ENCODE measurements at places on chromosomes 16 and 17.
A peak's percentile ranks its signal among the peaks of the same experiment; 100 is the strongest.

DNA sequence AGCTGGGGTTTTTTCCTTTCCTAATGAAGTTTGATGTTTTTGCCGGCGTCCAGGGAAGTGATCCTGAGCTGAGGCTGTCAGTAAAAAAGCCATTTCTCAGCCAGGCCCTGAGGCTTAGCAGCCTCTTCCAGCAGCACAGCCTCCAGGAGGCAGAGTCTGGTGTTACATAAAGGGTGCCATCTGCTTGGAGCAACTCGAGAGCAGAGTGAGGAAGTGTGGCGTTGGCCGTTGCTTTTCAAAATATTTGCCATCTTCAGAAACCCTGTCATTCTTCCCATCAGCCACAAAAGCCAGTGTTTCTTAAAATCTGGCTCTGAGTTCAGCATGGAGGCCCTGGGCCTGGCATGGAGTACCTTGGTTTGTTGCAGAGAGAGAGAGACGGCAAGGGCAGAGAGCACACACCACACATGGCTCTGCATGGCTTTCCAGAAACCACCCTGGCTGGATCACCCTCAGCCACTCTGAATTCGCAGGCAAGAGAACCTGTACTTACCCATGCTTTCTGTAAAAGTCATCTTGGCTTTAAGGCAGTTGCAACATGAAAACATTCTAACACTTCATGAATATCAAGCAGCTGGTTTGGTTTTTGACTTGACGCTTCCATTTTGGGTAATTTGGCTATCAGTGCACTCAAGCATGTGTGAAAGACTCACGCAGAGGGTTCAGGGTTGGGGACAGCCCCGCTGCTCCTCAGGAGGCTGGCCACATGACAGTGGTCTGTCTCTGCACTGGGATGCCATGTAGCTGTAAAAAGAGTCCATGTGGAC, 21.0 kb downstream of the PMM2 start:
- DNase-seq, result no peak

DNA sequence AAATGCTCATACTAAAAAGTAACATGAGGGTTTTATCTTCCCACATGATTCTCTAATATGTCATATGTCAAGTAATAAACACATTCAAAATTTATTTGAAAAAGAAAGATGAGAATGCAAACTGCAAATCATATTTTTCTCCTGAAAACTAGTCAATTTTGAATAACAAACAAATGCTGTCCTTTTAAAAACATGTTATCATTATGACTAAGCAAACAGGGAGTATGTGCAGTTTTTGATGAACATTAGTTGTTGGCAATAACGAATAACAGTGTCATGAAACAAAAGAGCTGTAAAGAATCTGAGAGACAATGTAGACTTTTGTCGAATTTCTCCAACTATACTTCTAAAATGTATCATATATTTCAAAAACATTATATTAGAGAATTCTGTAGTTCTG, 34.8 kb downstream of the RPGRIP1L start:
- DNase-seq, result no peak

- DNase-seq, result no peak
These were observed 42.3 kb upstream of the ZNF750 start for GRCh38 chr17:82881900-82882714.

DNA sequence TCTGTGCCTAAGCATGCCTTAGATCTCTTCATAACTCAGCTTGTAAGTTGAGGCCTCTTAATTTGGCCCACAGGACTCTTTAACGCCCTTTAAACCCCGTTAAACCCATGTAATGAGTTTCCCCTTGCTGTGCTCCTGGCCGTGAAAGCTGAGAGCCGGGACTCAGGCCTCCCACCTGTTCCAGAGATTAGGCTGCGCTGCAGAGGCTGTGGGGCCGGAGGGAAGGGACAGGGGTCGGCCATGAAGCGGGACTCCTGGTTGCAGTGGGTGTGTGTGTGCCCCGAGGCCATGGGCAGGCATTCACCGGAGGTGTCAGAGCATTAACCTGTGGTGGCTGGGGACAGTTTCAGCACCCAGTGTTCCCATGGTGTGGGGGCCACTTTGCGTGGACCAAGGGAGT, 150.8 kb upstream of the IRX3 start:
- DNase-seq, result no peak

DNA sequence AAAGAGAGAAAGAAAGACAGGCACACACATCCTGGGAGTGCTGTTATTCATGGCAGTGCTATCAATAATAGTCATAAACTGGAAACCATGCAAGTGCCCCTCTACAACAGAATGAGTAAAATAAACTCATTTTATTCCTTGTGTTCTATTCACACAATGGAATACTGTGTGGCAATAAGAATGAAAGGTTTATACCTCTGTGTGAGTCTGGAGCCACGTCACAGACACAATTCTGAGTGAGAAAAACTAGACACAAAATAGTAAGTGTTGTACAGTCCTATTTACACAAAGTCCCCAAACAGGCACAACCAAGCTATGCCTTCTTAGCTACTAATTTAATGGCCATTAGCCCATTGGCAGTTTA, 429.7 kb downstream of the SLC39A11 start:
- DNase-seq, result no peak

- peak; percentile 24 for DNase-seq
These were observed 243.9 kb downstream of the IRF8 start for GRCh38 chr16:86142801-86143236.

DNA sequence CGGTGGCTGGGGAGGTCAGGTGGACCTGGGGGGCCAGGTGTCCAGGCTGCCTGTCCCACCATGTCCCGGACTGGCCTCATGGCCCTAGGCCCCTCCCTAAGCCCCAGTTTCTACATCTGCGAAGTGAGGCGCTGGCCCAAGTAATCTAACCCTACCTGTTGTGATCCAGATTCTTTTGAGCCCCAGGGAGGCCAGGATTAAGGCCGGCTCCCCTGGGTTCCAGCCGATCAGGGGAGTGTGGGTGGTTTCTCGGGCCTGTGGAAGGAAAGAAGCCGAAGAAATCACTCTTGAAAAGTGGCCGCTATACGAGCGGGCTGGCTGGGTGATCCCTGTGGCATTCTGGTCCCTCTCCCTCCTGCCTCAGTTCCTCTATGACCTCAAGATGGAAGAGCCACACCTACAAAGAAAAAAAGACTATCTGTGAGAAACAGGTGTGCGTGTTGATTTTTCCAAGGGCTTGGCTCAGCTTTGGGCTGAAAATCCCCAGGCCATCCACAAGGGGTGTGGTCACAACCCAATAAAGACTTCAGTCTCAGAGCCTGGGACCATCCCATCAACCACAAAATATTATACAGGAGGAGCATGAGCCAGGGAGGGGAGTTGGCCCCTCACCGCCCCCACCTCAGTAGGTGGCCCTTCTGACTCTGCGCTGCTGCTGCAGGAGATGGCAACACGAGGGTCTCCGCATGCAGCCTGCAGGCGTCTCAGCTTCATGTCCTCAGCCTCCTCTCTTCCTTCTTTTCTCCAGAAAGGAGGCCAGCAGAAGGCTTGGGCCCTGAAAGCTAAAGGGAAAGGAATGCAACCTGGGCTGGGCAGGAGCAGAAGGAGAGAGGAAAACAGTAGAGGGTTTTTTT, 20.3 kb downstream of the GPR142 start:
- no peak for DNase-seq

DNA sequence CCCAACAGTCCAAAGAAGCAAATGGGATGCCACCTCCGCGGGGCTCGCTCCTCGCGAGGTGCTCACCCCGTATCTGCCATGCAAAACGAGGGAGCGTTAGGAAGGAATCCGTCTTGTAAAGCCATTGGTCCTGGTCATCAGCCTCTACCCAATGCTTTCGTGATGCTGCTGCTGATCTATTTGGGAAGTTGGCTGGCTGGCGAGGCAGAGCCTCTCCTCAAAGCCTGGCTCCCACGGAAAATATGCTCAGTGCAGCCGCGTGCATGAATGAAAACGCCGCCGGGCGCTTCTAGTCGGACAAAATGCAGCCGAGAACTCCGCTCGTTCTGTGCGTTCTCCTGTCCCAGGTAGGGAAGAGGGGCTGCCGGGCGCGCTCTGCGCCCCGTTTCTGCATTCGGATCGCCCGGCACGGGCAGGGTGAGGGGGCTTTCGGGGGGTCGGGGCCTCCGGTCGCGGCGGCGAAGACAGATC, at the start of gene CDH13:
CDH13 (plus strand) TSS at position 179 of the 471 bp plus-strand sequence.
- no peak for DNase-seq

DNA sequence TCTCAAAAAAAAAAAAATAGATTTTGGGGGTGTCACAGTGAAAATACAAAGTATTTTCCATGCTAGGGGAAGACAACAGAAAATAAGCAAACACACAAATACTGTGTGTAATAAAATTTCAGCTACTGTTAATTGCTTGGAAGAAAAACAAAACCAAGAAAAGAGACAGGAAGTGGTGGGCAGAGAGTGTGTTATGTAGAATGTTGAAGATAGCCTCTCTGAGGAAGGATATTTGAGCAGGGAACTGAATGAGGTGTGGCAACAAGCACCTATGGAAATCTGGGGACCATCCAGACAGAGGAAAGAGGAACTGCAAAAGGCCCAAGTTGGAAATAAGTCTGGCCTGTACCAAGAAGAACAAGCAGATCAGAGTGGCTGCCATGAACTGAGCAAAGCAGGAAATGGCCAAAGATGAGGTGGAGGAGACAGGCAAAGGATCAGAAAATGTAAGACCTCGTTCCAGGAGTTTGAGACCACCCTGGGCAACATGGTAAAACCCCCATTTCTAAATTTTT, 7.8 kb upstream of the USP31 start:
- no peak for DNase-seq

- DNase-seq, result peak; percentile 31
These were observed 295.4 kb upstream of the KCNJ16 start for GRCh38 chr17:69779378-69780214.

- no peak for DNase-seq
These were observed 99.8 kb downstream of the SHISA6 start for GRCh38 chr17:11340803-11341202.

GRCh38 chr16:66344533-66345145, 21.9 kb upstream of the CDH5 start:
- peak; percentile 29 for DNase-seq

Measured in amniotic epithelial cell (primary cell).